RPMI8226 (cell line): ENCODE measurements at places on chromosomes 11 and 22.
A peak's percentile ranks its signal among the peaks of the same experiment; 100 is the strongest.

DNA sequence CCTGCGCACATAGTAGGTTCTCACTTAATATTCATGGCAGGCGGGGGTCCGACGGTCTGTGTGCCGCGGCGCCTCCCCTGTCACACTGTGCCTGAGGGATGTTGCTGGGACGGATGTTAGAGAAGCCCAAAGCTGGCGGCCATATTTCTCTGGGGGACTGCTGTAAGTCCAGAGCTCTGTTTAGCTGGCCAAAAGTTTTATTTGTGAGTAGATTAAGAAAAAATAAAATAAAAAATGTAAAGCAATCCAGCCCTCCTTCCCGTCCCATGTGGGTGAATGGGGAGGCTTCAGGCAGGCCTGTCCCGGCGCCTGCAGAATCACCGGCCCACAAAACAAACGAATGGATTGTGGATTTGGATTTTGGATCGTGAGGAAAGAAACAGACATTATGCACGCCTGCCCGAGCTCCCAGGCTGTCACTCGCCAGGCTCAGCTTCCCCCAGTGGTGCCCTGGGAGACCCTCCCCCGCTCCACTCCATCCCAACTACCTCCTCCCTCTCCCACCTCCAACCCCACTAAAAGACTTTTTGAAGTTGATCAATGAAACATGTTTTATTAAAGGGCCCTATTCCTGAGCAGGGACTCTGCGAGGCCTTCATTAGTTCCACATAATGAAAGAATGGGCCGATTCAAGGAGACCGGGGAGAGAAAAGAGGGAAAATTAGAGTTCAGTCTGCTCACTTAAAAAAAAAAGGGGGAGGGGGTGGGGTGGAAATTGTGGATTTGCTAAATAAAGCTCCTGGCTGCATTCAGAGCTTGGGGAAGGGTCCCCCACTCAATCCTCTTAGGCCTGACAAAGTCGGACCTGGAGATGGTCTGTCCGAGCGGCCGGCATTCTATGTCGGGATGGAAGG lies 20.4 kb upstream of the SCUBE1 start:
- DNase-seq, result no peak

GRCh38 chr11:111835665-111836064 lies 35.7 kb downstream of the ALG9 start:
- no peak for DNase-seq

DNA sequence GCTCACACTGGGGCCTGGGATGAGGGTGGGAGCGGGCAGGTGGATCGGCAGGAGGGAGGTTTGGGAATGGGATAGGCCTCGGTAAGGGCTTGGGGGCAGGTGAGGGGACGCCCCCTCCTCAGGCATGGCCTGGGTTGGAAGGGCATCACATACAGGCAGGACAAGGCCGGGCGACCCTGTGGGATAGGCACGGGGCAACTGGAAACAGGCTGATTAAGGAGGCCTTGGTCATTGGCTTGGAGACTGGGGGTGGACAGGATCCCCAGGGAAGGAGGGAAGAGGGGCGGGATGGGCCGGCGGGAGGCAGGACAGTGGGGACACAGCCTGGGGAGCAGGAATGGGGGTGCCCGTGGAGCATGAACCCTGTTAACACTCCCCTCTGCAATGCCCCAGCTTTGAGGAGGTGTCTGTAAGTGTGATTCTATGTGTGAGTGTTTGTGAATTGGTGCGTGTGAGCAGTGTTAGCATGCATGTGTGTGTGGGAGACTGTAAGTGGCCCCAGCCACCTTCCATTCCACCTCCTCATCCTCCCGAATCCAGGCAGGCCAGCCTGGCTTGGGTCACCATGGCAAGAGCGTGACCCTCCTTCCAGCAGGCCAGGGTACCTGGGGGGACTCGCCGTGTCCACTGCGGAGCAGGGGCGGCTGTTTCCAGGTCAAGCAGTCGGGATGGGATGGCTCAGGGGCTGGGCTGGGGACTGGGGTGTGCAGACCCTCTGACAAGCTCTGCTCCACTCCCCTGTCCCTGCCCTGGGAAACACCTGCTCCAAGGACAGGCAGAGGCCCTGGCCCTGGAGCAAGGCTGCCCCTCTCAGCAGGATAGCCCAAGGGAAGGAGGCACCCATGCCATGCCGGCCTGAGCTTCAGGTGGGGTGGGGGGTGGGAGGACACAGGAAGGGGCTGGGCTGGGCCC lies 3.4 kb upstream of the PIM3 start:
- no peak for DNase-seq

DNA sequence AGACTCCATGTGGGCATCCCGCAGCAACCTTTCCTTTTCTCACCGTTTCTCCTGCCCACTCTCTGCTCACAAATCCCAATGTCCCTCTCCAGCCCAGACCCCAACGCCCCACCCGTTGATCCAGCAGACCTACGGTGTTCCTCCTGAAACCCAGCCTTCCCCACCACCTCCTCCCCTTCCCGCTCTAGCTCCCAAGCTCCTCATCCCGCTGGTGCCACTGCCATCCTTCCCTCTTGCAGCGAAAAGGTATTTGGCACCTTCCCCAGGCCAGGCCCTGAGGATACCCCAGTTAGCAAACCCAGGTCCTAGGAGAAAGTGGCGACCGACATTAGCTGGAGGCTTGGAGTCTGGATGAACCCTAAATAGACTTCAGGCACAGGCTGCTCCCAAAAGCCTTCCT lies 84.0 kb upstream of the RTL6 start:
- no peak for DNase-seq

GRCh38 chr11:109728056-109728455 lies 306.1 kb downstream of the C11orf87 start:
- no peak for DNase-seq

DNA sequence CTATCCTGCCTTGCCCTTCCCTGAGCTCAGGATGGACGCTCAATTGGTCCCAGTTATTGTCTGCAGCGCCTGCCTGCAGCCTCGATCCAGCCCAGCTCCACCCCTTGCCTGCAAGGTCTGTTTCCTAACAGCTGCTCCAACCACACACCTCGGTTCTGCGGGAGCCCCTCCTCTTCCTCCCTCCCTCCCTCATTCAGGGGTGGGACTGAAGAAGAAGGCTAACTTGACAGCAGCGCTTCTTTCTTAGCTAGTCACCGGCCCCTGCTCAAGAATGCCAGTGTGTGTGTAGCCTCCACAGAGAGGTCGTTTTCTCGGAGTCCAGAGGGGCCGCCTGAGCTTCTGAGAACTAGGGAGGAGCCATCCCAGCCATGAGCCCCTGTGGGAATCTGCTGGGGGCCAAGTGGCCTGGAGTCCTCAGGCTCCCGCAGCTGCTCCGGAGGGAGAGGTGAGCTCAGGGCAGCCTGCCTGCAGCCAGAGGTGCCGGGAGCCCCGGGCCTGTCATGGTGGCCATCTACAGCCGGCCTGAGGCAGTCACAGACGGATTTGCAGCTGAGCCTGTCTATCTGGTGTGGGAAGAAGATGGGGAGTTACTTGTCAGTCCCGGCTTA lies 36.1 kb downstream of the LIMK2 start:
- no peak for DNase-seq

GRCh38 chr22:43892183-43892894 lies 526 bp upstream of the PNPLA5 start:
- no peak for DNase-seq

- no peak for DNase-seq
These were observed 26.3 kb downstream of the ANO1 start for GRCh38 chr11:70104419-70104818.

DNA sequence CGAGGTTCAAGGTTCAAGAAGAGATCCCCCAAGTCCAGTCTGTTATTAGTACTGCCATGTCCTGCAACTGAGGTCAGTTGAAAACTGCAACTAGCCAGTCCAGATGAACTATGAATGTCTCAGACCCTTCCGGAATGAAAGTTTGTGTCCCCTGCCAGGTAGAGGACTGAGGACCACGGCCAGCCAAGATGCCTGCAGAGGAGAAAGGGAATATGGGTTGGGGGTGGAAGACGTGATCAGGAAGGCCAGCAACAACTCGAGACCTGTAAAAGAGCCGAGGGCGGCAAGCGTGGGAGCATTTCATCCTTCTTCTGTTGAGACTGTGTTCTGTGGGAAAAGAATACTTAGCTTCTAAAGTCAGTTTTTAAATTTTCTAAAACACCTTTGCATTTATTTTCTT lies 572.4 kb upstream of the B3GAT1 start:
- no peak for DNase-seq

DNA sequence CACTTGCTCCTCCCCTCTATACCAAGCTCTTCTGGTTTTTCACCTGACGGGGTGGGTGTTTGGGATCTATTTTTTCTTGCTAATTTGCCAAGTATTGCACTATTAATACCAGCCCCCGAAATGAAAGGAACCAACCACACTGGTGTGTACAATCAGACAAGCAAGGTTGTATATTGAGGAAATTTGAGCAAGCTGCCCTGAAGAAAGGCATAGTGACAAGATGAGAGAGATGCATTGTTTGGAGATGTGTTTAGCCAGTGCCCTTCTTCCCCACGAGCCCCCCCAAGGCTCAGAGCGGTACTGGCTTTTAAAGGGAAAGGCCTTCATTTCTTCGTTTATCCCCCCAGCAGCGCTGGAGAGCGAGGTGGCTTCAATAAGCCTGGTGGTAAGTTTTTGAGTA lies 15.2 kb upstream of the GAS2L1 start:
- no peak for DNase-seq

- DNase-seq, result no peak
These were observed 45.7 kb downstream of the CYTH4 start for GRCh38 chr22:37328017-37328416.

- DNase-seq, result peak; percentile 30
These were observed 1.3 kb downstream of the DENND5A start for GRCh38 chr11:9263840-9264315.

GRCh38 chr11:124543145-124543544 lies 309 bp downstream of the OR8B12 start:
- no peak for DNase-seq

- no peak for DNase-seq
These were observed 11.2 kb downstream of the PEX26 start for GRCh38 chr22:18088825-18089568.

DNA sequence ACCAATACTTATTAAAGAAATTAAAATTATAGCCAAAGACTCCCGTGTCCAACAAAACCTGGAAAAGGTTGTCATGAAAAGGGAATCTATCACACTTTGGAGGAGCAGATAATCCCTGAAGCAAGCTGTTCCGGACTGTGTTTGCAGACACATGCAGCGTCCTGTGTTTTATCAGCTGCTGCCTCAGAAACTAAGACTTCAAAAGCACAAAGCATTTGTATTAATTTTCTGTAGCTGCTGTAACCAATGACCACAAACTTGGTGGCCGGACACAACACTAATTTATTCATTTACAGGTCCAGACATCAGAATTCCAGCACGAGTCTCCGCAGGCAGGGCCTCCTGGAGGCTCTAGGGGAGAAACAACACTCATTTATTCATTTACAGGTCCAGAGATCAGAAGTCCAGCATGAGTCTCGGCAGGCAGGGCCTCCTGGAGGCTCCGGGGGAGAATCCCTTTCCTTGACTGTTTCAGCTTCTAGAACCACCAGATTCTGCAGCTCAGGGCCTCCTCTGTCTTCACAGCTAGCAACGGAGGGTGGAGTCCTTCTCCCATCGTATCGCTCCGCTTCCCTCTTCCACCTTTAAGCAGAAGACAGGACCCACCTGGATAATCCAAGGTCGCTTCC lies 465.3 kb downstream of the BRD1 start:
- no peak for DNase-seq
